ENCODE measurements at places on chromosomes 4 and X.

DNA sequence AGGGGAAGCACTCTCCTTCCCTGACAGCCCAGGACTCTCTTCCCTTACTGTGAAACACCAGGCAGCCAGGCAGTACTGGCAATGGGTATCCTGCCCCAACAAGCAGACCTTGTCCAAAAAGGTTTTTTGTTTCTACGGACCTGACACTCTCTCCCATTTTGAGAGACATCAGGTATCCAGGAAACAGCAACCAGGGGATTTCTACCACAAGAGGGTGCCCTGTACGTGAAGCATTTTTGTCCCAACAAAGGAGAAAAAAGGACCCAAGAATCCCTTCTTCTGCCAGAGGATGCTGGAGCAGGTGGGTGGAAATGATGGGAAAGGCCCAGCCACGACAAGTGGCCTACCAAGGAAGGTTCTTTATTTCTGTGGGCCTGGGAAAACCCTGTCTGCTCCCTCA, 65.7 kb upstream of the FGF13 start:
- no peak for DNase-seq

DNA sequence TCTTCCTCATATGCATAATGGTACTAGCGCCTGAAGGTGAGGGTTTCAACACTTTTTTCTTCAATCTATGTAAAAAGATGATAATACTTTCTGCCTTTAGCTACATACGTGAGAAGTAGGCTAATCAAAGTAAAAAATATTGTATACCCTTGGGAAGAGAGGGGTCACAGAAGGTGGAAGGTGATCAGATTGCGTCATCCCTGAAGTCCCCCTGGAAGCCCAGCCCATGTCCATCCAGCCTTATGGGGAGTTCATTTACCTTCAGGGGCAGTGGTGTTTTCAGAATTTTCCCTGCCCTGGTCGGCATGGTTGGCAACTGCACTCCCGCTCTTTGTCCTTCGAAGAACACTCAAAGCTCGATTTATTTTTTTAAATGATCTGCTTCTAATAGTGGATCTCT, 84.2 kb downstream of the LNX1 start:
- no peak for DNase-seq

DNA sequence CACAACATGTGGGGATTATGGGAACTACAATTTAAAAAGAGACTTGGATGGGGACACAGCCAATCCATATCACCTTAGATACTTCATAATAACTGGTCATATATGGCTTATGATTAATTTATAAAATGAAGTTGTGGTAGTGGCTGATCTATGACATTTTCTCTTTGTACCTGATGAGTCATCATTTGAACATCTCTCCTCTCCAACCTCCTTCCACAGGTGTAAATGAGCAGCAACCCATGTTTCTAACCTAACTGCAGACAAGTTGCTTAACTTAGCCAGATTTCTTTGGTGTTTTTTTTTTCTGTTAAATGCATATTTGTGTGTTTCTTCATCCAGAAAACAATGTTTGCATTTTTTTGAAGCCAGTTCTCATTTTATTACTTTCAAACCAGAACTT, 42.6 kb downstream of the SPANXA2 start:
- no peak for DNase-seq

DNA sequence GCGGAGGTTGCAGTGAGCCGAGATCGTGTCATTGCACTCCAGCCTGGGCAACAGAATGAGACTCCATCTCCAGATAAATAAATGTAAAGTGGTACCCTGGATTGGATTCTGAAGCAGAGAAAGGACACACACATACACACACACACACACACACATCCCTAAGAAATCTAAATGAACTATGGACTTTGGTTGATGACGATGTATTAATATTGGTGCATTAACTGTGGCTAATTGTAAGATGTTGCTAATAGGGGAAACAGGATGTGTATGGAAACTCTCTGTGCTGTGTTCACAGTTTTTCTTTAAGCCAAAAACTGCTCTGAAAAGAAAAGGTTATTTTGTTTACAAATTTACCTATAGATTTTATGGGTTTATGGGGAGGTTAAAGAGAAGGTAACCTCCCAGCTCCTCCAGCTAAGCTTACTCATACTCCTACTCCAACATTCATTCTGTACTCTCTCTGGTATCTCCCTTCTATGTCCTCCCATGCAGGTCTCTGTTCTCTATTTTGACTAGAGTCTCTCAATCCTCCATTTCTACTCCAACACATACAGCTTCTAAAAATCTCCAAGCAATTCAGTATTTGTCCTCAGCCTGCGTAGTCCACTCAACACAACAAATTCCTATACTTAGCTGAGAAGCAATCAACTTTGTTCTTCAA, 46.5 kb upstream of the RELL1 start:
- DNase-seq: no peak

DNA sequence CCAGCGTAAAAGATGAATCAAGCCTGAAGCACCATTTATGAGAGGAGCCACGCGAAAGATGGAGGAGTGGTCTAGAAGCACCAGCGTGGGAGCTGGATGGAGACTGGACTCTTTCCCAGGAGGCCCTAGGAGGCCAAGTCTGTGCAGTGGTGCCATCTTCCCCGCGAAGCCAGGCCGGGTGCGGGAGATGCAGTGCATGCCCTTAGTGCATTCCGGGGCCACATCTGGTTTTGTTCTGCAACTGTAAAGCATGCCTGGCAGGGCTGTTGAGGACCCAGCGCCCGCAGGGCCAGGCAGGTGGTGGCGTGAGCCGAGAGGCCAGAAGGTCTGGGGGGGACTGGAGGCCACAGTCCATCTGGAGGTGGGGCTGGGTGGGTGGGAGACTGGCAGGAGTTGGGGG, 78.6 kb upstream of the ADRA2C start:
- DNase-seq: no peak

GRCh38 chrX:77446029-77446585, 1.1 kb upstream of the FGF16 start:
- DNase-seq: no peak

DNA sequence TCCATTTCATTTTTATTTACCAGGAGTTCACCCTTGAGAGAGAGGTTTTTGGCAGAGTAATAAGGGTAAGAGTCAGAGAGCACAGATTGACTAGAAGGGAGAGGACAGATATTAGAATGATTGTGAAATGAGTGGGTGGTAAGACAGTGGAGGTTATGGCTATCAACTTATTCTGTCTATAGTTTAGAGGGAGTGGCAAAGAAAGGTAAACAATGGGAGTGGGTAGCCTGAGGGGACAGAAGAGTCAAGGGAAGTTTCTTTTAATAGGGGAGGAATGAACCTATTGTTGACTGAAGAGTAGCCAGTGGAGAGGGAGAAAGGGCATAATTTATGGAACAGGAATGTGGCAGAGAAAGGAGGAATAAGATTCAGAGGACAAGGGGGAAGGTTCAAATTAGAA, 186.5 kb upstream of the NRK start:
- DNase-seq: no peak

DNA sequence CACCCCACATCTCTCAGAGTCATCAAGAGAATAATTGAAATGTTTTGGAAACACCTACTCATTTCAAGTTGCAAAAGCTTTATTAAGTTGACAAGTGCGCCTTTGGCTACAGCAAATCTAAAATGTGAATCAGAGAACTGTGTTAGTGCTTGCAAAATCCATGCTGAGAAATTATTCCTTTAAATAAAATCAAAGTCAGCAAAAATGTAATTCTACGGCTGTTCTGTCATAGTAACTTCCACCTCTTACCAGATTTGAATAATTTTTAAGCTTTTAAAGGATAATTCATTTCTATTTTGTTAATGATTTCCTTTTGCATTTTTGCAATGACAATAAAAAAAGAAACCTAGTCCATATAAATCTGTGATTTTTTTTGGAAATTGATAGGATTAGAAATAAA, 1779.1 kb downstream of the STIM2 start:
- DNase-seq: no peak

GRCh38 chr4:1201851-1202525, 29.6 kb upstream of the SPON2 start:
- DNase-seq: no peak

DNA sequence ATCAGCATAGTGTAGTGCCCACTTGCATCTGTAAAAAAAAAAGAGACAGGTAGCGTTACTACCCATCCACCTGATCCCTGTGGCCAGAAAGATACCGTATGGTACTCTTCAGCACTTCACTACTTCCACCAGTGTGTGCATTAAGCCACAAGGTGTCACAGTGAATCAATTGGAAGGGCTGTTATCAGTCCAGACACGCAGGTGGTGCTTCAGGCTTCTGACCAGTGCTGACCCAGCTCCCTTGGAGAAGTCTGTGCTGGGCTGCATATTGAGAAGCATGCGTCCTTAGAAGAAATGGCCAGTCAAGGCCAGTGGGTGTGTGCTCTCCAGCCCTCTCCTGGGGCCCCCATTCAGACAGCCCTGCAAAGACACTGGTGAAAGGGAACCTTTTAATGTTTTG, 10.6 kb downstream of the LDB2 start:
- no peak for DNase-seq

DNA sequence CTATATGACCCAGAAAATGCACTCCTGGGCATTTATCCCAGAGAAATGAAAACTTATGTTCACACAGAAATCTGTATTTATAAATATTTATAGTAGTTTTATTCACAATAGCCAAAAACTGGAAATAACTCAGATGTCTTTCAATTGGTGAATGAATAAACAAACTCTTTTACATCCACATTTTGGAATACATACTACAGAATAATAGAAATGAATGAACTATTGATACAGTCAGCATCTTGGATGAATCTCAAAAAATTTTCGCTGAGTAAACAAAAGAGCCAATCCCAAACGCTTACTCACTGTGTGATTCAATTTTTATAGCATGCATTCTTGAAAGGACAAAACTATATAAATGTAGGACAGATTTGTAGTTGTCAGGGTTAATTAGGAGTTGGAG, 75.1 kb upstream of the HTR2C start:
- no peak for DNase-seq

DNA sequence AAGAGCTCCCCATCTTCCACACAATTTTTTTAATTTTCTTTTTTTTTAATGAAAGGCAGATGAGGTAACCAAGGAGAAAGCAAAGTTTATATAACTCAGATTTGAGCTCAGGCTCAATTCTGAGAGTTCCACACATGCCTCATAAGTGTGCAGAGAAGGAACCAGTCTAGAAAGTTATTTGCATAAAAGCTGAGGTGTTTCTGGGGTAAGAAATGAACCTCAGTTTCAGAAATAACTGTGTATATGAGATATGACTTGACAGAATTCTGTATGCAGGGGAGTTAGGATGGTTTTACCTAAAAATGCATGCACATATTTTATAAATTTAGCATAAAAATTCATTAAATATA, 51.3 kb downstream of the DTHD1 start:
- DNase-seq: no peak

DNA sequence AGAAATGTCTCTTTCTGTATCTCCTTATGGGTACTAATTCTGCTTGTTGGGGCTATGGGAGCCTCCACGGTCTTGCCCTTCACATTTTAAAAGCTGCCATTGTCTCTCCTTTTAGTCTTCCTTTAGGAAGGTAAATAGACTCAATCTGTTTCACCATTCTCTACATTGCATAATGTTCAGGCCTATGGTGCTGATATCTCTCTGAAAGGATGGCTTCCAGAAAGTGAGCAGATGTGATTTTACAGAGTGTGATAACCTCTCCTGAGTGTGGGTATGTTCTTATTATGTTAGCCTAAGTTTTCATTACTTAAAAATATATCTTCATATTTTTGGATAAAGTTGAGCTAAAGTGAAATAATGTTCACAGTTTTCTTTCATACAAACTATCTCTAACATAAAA, 254.0 kb upstream of the PITX2 start:
- DNase-seq: no peak

DNA sequence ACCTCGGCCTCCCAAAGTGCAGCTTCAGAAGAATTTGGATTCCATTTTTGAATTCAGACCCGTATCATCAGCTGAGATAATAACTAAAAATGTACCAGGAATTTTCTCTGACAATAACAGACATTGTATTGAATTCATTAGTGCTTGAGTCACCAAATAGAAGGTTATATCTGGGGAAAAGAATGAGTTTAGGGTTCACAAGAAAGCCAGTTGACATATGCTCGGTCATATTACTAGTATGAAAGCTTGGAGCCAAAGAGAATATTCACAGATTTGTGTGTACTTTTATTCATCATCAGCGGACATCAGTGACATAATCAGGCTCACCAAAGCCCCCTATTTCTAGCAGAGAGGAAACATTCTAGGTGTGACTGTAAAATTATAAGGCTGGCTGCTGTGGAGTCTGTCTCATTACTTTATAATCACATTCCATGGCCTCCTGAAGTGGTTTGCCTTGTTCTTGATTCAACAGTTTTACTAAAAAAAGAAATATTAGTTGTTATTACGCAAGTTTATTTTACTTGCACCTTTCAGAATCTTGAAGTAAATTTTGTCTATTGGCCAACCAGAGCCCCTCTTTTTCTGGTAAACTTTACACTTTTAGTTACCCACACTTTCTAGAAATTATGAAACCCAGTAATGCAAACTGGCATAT, 14.6 kb upstream of the DCTD start:
- DNase-seq: no peak

- DNase-seq: no peak
Measured at GRCh38 chr4:41374490-41374889, 117.8 kb downstream of the UCHL1 start.
